PC-9 (cell line): ENCODE measurements at places on chromosomes 1 and 21.

DNA sequence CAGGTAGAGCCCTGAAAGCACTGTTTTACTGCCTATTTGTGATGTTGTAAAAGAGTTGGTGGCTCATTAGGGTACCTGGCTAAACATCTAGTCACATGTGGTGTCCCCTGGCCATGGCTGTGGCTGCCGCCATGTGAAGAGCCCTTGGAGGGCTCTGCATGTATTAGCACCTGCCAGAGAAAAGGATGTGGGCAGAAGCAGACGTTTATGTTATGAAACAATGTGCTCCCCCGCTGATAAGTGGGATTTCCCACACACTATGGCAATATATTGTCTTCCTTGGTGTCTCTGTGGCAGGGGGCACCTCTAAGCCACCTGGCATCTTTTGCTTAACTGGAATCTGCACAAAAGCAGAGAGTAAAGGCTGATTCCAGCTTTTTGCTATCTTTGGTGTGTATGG lies 9.6 kb downstream of the TENT5C start:
- no peak for DNase-seq

DNA sequence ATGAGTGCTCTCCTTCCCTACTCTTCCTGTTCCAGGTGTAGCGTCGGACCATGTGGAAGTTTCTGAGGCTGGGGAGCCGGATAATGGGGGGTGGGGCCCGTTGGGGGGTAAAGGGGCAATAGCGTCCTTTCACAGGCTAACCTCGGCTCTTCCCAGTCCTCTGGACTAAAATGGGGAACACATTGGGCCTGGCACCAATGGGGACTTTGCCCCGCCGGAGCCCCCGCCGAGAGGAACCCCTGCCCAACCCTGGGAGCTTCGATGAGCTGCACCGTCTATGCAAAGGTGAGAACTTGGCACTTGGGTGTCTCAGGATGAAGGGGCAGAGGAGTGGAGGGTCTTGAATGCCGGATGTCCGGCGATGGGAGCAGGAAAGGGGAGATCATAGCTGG lies 456 bp downstream of the TOMM40L start:
- DNase-seq = no peak

DNA sequence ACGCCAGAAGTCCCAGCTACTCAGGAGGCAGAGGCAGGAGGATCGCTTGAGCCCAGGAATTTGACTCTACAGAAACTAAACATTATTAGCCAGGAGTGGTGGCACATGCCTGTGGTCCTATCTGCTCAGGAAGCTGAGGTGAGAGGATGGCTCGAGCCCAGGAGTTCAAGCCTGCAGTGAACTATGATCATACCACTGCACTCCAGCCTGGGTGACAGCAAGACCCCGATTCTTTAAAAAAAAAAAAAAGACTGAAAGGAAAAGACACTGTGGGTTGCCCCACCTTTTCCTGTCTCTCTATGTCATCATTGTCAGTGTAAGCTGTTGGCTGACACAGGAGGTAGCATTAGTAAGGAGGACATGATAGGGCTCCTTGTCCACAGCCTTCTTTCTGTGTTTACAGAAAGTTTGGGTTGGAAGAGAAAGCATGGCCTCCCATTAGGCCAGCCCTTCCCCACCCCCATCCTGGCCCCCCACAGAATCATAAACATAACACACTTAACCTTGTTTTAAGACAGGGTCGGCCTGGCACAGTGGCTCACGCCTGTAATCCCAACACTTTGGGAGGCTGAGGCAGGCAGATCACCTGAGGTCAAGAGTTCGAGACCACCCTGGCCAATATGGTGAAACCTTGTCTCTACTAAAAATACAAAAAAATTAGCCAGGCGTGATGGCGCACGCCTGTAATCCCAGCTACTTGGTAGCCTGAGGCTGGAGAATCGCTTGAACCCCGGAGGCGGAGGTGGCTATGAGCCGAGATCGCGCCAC lies 20.6 kb upstream of the RCAN3 start:
- no peak for DNase-seq

DNA sequence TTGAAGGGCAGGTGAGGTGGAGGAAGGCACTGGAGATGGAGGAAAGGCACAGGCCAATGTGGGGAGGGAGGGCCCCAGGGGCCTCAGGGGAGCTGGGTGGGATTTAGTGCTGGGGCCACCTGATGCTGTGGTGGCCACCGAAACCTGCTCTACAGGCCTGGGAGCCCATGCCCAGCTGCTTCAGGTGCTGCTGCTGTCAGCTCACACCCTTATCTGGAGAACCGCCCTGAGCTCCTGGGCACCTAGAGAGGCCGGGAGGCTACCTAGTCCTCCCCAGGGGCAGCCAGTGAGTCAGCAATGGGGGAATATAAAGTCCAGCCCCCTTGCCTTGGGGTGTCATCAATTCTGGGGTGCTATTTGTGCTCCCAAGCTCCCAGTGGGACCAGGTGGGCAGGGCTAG lies 12.2 kb downstream of the FAM131C start:
- peak; percentile 57 for DNase-seq
